CD4-positive, alpha-beta T cell treated with Interleukin-6 at 100 ng/mL for 8 hours (primary cell): ENCODE measurements at places on chromosomes 1 and 21.

- no peak for DNase-seq
Measured at GRCh38 chr21:32162727-32163320, 116.0 kb downstream of the MIS18A start.

GRCh38 chr1:63463248-63463647 is 59.8 kb downstream of the ITGB3BP start:
- DNase-seq = no peak

- no peak for DNase-seq
Measured at GRCh38 chr1:67734323-67734690, 49.3 kb downstream of the GADD45A start.

GRCh38 chr1:172292840-172293239 is 127.6 kb upstream of the C1orf105 start:
- no peak for DNase-seq

GRCh38 chr1:43563876-43564539 is 33.3 kb downstream of the PTPRF start:
- no peak for DNase-seq

DNA sequence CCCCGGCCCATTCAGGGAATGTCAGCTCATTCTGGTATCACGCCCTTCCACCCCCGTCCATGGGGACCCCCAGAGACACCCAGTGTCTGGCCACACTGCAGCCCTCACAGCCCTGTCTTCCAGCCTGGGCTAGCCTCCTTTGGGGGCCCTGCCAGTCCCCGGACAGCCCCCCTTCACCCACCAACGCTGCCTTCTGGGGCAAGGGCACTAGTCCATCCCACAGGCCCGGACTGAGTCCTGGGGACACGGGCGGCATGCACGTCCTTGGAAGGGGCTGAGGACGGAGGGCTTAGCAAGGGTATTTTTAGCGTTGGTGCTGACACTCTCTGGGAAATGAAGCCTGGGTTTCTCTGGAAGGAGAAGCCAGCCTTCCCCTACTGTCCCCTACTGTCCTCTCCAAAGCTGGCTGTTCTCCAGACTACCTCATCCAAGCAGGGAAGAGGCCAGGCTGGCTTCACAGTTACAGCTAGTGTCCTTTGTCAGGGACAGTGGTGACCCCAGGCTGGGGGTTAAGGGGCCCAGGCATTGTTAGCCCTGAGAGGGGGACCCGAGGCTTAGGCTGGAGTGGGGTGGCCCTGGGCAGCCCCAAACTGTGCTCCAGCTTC is 39.5 kb downstream of the COQ8A start:
- DNase-seq = no peak

DNA sequence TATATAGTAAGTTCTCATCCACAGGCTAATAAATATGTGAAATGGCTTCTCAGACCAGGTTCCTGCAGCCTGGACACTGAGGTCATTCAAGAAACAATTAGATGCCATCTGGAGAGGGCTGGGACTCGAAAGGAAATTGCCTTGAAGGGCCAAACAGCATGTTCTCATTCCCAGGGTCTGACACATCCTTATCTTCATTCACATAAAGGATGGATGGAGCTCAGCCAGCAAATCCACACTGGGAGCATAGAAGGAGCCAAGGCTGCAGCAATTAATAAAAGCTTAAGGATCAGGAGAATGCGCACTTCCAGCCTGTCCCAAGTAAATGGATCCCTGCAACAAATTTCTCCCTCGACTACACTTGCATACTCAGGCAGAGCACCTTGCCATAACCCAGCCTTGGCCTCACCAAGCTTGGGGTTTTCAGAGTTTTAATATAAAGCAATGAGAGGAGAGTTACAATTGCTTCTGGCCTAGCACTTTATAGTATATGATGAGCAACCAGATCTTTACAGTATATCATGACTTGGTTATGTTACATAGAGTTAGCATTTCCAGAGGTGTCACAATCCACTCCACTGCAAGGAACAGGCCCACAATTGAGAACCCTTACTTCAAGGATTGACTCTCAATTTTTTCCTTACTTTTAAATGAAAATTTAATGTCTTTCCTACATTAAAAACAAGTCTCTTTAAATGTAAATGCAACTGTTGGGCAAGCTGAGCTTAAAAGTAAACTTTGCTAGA is 55.9 kb downstream of the BCAR3 start:
- no peak for DNase-seq

DNA sequence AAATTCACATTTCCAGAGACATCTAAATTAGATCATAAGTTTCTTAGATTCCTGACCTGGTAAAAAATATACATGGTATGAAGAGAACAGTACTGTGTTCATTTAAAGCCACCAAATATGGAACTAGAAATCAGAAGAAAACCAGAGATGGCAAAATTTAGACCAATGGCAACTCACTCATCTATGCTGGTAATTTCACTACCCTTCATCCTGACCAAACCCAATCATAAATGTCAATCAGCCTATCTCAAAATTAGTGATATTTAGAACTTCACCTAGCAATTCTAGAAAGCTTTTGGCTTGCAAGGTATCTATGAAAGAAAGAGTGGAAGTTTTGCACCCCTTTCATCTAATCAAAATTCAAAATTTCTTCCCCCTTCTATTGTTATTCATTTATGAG is 107.7 kb downstream of the NIBAN1 start:
- DNase-seq = no peak

DNA sequence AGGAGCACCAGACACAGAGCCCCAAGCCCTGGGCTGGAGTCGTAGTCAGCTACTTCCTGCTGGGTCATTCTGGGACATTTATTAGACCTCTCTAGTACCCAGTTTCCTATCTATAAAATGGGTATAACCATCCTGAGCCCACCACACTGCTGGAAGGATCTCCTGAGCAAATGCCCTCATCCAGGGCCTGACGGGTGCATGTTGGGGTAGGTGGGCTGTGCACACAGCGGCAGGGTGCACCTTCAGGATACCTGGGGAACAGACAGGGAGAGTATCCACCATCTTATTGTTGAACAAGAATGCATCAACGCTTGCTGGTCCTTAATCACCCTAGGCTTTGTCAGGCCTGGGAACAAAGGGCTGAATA is 191.0 kb downstream of the HIVEP3 start:
- DNase-seq = no peak

- DNase-seq = no peak
Measured at GRCh38 chr1:161225178-161225533, 704 bp upstream of the TOMM40L start.

DNA sequence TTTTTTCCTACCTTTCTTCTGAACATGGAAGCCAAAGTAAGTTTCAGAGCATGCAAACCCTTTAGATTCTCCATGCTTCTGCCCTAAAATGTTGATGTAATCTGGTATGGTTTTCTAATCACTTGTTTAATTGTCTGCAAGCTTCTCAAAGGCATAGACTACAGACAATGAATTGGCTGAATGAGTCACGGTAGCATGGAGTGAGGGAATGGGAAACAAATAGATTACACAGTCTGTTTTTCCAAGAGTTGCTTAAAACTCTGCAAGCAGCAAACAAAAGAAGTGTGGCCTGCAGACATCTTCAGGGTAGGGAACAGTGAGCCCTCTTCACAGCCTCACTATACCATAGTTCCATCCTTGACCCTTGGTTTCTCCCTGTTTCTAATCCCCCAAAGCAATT is 326.0 kb downstream of the BARHL2 start:
- DNase-seq = no peak

GRCh38 chr1:66495495-66495894 is 38.5 kb upstream of the SGIP1 start:
- no peak for DNase-seq

DNA sequence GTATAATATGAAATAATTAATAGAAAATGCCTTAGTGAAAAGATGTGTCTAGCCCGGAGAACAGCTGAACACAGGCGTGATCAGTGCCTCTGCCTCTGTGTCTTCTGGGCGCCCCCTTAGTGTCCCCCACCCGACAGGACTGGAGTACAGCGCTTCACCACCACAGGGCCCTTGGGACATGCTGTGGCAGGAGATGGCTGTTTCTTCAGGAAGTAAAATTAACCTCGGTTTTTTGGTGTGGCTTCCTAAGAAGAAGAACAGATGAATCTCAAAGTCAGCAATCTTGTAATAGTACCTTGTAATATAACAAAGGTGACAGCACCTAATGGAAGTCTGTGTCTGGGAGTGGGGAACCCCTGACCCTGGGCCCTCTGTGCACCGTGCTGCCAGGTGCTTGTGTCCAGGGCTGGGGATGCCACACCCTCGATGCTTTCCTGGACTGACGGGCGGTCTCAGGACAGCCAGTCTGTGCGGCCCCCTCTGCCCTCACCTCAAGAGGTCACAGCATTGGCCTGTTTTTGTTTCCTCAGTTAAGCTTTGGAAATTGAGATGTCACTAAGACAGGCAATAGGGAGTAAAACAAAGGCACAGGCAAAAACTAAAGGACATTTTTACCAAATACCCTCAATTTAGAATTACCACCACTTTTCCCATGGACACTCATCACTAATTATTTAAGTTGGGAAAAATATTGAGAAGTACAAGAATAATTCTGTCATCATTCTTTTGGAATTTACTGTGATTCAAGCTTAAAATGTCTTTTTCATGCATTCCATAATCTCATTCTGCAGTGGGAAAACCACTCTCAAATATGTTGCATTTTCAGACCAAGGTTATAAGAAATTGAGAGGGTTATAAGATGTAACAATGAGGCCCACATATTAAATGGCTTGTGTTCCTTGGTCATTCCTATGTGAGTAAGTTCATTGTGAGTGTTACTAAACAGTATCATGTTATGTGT is 79.3 kb downstream of the ADARB1 start:
- peak; percentile 8 for DNase-seq

DNA sequence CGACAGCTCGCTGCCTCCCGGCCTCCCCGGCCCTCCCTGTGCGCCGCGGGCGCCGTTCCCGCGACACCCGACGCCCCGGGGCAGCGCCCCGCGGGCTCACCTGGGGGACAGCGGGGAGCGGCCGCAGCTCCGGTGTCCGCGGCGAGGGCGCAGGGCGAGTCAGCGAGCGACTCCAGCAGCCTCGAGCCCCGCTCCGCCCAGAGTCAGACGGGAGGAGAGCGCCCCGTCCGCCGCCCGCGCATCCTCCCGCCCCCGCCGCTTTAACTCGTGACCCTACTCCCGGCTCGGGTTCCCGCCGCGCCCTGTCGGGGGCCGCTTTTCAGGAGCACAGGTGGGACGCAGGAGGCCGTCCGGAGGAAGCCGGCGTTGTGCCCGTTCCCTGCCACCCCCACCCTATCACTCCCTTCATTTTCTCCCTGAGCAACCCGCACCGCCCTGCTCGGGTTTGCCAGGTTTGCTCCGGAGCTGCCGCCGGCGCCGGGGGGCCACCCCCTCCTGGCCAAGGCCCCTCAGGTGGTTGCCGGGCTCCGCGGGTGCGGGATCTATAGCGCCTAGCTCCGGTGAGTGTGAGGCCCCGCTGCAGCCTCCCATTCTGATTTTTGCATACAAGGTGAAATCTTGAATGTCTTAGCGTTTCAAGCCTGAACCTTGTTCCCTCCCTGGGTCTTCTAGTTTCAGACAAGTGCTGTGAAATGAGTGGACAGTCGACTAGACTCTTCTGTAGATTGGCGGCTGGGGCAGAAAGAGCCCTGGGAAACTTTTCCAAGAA is at the start of gene MCOLN3:
Gene MCOLN3 (minus strand): TSS at position 205 of the 769 bp plus-strand sequence. CDS start 3,140 bp downstream, outside the sequence.
- DNase-seq = peak; percentile 13

GRCh38 chr1:161190962-161191521 is 7.8 kb downstream of the ADAMTS4 start:
- DNase-seq = no peak

DNA sequence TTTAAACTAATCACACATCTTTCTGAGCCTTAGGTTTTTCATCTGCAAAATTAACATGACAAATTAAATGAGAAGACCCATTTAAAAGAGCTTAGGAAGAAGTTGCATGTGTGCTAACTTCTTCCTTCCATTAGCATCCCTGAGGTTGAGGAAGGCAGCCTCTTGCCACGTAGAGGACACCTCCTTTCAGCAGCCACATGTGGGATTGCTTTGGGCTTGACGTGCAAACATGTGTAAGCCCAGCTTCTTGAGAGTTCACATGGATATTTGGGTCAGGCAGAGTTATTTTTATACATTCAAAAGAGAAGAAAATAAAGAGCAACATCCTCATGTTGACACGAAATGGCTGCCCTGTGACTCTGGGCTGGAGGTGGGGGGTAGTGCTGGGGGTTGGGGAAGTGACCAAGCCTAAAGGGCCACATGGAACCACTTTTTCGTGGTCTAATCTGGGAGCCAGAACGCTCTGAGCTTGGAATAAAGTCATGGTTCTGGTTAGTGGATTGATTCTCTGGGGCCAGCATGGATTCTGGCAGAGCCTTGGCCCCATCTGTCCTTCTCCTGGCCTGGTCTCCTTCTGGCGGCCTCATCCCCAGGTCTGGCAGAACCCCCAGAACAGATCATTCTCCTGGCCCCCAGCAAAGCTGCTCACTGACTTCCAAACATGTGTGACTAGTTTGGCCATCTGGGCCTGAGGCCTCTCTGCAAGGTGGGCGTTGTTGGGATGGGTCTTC is 137.1 kb upstream of the USP24 start:
- no peak for DNase-seq

DNA sequence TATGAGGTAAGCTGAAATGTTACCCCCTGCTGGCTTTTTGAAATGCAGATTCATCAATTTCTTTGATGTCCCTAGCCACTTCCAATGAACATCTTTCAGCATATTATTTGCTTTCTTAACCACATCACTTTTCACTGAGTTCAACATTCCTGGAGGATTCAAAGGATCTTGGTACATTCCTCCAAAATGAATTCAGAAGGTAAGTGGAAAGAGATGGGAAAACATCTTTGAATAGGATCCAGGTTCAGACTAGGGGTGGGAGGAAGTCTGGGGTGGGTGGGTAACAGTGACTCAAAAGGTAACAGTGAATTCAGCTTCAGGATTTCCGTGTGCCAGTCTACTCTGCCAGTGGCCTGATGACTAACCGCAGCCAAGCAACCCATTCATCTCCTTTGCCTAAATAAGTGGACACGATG is 180.7 kb downstream of the ZC3H11B start:
- no peak for DNase-seq
